Activated naive CD4-positive, alpha-beta T cell treated with Interleukin-2 at 50 U/mL for 16 hours (primary cell): ENCODE measurements at places on chromosomes 5 and 9.

- no peak for DNase-seq
Measured at GRCh38 chr5:80481019-80481893, 6.6 kb upstream of the FAM151B start.

DNA sequence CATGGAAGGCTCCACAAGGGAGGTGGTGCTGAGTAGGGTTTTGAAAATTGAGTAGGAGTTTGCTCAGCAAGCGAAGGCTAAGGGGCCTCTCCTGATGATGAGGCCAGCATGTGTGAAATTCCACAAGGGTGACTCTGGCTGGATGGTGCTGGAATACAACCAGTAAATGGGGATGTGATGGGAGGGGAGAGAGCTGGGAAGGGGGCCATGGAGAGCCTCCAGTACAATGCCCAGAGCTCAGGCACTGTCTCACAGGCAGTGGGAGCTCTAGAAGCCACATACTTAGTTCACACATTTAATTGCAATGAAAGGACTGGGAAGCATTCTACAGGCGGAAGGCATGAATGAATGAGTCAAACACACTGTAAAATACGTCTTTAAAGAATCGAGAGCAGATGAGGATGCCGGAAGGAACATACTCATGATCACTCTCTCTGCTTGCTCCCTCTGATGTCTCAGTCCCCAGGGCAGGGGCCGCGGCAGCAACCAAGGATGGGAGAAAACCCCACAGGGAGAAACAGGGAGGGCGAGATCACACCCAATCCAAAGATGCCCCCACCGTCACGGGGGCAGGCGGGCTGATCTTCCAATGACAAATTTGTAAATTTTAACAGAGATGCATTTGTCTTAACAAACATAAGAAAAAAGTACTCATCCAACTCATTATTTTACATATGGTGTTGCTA, 261.0 kb downstream of the NSG2 start:
- DNase-seq: no peak

- DNase-seq: no peak
Measured at GRCh38 chr9:34179213-34180136, 632 bp downstream of the UBAP1 start.

DNA sequence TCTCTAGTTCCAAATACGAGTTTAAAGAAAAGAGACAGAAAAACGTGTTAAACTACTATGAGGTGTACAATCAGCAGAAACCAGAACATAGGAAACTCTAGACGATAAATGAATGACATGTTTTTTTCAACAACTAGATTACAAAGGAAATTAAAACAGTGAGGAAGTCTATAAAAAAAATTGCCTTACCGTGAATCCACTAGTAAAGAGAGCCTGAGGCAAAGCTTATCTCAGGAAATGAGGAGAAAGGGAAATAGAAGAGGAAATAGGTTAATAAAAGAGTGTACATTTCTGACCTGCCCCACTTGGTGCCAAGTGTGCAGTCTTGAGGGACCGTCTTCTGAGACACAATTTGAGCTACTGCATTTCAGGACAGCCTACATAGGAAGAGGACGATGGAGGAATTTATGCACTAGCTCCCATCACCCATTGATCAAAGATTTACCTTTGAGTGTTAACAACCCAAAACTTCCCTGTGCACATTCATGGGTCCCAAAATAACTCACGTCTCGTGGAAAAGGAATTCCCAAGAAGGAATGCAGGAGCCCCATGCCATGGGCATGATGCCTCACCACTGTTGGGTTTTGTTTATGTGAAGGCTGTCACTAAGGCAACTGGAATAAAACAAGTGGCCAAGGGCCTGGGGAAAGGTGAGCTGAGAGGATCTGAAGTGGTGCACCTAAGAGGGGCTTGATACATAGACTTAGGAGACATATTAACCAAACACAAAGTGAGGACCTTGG, 53.6 kb upstream of the SLC1A3 start:
- no peak for DNase-seq

DNA sequence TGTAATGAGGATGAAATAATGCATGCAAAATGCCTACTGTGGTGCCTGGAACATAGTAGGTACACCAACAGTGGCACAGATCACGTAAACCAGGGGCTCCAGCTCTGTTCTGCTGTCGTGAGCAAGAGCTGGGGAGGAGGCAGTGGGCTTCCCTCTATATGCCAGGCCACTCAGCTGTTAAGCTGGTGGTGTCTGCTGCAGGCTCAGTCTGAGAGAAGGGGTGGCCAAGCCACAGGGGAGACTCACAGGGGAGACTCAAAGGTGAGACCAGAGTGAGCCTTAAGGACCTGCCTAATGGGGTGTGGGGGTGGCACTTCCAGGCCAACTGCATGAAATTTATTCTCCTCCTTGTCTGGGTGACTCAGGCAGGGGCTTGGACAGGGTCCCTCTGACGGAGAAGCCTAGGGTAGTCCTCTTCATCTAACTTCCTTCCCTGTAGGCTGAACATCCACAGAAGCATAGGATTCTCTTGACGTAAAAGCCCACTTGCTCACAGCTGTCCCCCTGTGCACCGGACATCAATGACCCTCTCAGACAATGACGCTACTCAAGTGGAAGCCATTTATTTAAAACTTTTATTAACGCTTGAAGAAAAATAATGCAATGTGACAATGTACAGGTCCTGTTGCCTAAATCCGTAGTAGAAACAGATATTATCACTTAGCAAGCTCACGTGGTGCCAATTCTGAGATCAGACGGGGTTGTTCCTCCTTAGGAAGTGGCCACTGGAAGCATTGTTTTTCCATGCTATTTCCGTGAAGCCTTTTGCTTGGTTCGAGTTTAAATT, 13.9 kb downstream of the STC2 start:
- DNase-seq: no peak

DNA sequence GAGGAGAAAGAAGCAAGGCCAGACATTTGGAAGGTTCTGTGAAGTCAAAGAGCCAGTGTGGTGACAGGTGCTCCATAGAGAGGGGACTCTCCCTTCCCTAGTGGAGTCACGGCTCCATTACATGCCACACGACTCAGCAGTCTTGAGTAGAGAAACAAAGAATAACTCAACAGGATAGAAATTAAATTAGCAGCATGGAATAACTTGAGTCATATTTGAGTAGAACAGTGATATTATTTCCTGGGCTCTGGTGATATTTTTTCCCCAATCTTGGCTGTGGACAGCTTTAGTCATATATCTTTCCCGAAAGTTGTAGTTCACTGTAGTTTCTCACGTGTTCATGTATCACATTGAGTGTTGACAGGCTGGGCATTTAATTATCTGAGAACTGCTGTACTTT, 149.7 kb upstream of the EFNA5 start:
- DNase-seq: no peak

DNA sequence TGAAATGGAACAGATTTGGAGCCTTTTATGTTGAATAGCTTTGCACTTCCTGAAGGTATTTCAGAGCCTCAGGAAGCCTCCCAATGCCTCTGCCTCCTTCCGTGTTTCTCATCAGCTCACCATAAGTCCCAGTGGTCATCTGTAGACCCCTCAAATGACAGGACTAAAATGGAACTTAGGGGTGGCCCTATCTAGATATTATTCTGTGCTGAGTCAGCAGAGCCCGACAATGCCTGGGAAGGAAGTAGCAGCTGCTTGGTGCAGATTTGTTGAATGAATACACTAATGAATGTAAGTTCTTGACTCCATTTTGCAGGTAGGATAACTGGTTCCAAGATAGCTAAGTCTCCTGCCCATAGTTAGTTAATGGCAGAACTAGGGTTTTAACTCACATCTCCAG, 97.7 kb downstream of the ASTN2 start:
- no peak for DNase-seq

- no peak for DNase-seq
Measured at GRCh38 chr5:74995926-74996325, 56.4 kb downstream of the GCNT4 start.

DNA sequence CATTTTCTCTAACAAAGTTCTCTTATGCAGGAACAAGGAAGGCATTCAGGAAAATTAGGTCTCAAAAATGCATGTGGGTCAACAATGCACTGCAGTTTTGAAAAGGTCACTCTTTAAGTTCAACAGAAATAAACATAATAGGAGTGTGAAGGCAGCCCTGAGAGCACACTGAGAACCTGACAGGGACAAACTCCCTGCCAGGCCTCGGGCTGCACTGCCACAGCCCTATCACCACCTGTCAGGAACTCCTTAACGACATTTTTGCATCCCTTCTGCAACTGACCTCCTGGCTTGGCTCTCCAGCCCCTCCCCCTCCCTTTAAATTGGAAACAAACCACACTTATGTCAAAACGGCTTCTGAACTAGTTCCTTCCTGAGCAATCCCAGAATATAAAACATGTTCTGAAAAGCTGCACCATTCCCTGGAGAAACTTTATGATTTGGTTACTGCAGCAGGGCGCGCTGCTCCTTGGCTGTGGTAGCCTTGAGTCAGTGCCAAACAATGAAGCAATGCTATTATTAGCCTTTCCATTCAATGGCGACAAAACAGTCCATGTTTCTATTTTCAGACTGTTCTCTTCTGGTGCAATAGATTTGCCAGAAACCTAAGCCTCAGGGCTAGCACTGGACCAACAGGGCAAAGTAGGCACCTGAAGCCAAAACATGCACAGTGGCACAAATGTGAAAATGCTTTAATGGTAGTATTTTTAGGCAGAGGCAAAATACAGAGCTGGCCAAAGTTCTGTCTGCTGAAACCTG, 160.1 kb upstream of the ZNF608 start:
- no peak for DNase-seq

DNA sequence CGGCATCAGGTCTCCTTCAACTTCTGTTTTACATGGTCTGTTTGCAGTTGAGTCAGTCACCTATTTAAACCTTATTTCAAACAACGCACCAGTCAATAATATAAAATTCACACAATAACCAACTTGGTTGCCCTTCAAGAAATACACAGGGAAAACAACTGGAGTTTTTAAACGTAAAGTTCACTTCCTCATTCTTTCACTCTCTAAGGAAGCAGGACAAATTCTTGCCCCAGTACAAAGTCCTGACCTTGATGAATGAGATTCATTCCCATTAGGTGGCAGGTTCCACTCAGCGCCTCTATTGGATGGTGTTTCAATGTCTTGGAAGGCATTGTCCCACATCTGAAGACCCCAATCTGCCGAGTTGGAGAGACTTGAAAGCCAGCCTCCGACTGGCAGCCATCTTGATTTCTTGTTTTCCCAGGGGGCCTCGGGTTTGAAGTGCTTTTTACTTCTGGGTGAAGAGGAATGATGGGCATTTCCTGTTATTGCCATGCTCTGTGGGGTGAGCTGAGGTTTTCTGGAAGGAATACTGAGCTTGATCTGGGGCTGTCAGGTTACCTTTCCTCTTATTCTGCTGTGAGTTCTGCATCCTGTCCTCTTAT, 105.0 kb downstream of the ACER2 start:
- no peak for DNase-seq

GRCh38 chr5:29697785-29698414, 1495.6 kb upstream of the CDH6 start:
- DNase-seq: no peak

GRCh38 chr5:75048457-75048953, 3.9 kb downstream of the GCNT4 start:
- DNase-seq: no peak

DNA sequence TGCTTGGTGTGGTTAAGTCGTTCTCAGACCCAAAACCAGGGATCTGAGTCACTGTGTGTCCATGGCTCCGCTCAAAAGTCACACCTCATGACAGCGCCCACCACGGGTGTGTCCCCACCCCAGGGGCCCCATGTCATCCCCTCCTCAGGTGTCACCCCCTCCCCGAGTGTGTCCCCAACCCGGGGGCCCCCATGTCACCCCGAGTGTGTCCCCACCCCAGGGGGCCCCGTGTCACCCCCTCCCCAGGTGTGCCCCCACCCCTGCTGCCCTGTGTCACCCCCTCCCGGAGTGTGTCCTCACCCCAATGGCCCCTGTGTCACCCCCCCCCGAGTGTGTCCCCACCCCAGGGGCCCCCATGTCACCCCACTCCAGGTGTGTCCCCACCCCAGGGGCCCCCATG, 5.1 kb downstream of the LRRC14B start:
- no peak for DNase-seq

DNA sequence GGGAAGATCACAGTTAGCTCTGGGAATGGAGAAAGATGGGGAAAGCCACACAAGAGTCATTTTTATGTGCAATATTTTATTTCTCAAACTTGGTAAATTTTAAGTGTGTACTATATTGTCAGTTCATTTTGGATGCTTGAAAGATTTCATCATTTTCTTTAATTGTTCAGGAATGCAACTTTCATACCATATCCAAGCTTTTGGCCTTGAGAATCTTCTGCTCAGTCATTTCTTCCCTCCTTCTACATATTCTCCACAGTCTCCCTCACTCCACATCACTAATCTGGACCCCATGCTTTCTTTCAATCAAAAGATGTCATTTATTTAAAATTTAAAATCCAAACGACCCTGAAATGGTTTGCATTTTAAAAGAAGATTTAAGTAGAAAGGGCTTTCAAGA, 135.4 kb downstream of the FAM114A2 start:
- DNase-seq: no peak

DNA sequence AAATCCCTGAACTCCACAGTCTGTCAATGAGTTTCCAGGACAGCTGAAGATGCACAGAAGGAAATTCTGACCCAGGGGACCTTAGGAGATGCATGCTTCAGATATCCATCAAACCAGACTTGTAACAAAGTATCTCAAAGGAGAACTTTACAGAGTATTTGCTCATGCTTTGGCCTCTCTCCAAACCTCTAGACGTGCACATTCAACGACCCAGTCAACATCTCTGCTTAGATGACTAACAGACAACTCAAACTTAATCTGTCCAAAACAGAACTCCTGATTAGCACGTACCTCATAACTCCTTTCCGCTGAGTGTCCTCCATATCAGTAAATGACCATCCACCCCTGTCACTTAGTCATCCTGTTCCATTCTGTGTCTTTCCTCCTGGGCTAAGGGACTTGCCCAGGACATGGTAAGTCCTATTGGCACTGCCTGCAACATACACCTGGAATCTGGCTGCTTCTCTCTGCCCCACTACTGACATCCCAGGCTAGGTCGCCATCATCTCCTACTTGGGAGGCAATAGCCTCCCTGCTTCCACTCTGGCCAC, 107.4 kb downstream of the LMNB1 start:
- no peak for DNase-seq

DNA sequence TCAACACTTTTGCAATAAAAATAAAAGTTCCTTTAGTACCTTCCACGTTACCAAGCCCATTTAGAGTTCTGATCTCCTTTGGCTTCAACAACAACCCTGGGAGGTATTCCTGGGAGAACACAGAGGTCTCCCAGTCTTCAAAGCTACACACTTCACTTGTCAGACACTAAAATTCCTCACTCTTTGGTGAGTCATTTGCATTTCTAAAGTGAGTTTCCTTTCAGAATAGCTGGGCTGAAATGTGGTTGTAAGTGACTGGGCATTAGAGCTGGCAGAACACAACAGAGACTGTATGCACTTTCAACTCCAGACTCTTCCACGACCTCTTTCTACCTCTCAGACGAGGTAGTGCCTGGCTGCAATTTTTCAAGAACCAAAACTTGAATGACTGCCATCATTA, 11.5 kb upstream of the F2RL1 start:
- DNase-seq: no peak
